ENCODE measurements at places on chromosomes 2 and 18.

- no peak for DNase-seq
These were observed 12.1 kb downstream of the ADAM17 start for GRCh38 chr2:9543557-9543956.

- DNase-seq = no peak
These were observed 248.4 kb downstream of the HDAC4 start for GRCh38 chr2:239152239-239152915.

GRCh38 chr18:57743008-57743407 is 60.1 kb downstream of the ATP8B1 start:
- DNase-seq = no peak

DNA sequence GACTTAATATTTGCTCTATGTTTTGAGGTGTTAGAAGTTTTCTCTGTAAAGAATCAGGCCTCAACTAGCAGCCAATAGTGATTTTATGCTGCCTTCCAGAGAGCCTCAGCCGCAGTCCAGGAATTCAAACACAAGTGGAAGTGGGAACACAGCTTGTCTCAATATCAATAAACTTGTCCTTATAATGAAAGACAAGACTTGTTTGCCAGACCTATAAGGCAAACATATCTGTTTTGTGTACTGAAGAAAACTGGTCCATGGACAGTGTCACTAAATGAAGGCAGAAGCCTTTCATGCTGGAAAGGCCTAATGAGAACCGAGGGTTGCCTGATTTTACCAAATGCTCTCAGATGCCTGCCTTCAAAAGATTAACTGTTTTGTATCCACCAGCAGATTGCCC is 182.2 kb downstream of the EPHA4 start:
- DNase-seq = no peak

- no peak for DNase-seq
These were observed 836.4 kb downstream of the SLC4A3 start for GRCh38 chr2:220463876-220464275.
